ENCODE measurements at places on chromosomes 2 and 18.
A peak's percentile ranks its signal among the peaks of the same experiment; 100 is the strongest.

DNA sequence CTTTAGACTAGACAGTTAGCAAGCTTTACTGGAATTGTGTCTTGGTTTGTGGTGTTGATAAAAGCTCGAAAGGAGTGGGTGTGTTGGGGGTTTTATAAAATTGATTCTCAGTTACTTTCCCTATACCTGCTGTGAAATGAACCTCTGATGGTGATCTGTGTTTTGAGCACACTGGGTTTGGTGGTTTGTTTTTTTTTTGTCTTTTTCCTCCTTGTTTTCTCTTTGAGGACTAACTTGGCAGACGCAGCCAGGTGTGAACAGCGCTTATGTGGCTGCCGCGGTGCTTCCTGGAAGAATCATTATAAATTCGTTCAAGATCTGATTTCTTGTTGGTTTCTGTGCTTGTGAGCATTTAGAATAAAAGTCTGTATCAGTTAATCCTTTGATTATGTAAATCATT lies 28.5 kb downstream of the GRHL1 start:
- no peak for DNase-seq

GRCh38 chr2:183112577-183112976 lies 11.7 kb upstream of the NUP35 start:
- no peak for DNase-seq

DNA sequence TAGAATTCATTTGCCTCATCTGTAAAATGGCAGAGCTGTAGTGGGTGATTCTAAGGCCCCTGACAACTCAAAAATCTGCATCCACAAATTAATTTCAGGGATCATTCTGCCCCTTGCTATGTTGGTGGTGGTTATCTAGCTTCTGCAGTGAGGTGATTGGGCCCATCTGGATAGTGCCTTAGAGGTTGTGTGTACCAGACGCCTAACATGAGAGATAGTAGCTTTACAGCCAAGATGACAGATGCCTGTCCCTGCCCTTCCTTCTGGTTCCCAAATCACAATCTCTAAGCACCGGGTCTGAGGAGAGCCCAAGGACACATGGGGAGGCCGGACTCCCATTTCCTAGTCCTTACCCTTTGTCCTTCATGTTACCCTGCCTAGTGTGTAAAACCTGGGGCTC lies 51.1 kb upstream of the TNP1 start:
- no peak for DNase-seq

GRCh38 chr18:46481847-46482245 lies 175.2 kb downstream of the LOXHD1 start:
- no peak for DNase-seq

DNA sequence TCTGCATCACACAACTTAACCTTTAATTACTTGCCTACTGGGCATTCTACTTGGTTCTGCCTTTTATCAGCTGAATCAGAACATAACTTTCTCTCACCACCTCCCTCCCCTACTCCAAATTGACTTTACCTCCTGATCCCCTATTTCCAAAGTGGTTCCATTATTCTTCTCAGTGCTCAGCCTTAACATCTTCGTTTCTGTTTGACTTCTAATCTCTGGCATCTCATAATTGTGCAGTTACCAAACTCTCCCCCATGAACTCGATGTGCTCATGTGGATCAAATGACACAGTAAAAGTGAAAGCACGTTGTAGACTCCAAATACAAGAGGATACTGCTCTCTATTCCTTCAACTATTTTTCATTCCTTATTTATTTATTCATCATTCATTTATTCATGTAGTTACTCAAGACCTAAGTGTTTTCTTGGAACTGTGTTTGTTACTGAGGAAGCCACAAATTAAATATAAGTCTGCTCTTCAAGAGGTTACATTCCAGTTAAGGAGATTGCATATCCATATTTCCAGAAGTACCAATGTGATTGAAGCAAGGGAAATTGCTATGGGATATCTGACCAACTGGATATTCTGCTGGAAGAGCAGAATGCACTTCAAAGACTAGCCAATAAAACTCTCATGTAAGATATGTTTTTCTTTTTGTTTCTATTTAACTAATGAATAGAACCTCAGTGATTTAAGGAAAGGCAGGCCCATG lies 158.8 kb downstream of the TMEFF2 start:
- DNase-seq, result peak; percentile 51

DNA sequence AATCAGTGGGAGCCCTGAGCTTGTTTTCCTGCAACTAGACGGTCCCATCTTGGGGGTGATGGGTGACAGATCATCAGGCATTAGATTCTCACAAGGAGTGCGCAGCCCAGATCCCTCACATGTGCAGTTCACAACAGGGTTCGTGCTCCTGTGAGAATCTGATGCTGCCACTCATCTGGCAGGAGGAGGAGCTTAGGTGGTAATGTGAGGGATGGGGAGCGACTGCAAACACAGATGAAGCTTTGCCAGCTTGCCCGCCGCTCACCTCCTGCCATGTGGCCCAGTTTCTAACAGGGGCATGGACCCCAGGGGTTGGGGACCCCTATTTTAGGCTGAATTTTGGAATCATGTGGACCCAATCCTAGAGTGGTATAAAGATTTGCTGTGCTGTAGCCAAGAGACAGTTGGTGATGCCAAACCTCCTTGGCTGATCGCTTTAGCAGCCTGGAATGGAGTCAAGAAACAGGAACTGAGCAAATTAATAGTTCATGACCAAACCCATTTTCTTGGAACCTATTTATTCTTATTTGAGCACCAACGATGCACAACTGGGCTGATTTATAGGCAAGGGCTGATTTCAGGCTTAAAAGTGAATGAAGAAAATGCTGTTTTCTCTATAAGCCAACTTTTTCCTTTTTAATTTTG lies 25.7 kb downstream of the LPIN1 start:
- DNase-seq, result no peak

GRCh38 chr2:60366135-60366712 lies 187.2 kb downstream of the BCL11A start:
- DNase-seq, result no peak

GRCh38 chr2:158380746-158381145 lies 75.8 kb downstream of the CCDC148 start:
- DNase-seq, result no peak

GRCh38 chr2:138777996-138778395 lies 2.2 kb downstream of the NXPH2 start:
- peak; percentile 51 for DNase-seq

DNA sequence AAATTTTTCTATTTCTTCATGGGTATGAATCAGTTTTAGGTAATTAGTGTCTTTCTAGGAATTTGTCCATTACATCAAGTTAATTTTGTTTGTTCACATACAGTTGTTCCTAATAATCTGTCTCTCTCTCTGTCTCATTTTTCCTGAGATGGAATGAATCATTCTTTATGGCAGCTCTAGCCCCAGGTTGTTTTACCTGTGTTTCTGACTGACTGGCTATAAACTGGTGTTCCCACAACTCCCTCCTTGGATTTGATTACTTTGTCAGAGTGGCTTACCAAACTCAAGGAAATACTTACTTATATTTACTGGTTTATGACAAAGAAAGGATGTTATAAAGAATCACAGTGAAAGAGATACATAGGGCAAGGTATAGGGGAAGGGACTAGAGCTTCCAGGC lies 15.1 kb downstream of the ADNP2 start:
- no peak for DNase-seq

DNA sequence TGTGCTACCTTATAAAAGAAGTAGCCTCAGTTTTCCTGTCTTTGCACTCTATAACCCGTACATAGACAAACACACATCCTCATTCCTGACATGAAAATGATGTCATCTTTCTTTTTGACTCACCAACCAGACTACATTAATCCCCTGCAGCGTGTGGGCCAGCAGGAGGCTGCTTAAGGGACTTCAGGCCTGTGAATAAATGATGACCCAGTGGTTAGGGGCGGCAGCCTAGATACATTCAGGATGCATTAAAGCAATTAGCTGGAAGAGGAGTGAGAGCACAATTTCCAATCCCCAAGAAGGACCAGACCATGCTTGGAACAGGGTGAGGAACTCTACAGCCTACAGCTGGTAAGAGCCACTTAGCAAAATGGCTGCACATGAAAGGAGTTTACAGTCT lies 57.3 kb upstream of the KLF7 start:
- peak; percentile 81 for DNase-seq

GRCh38 chr2:18896125-18896764 lies 306.9 kb upstream of the NT5C1B start:
- no peak for DNase-seq

- no peak for DNase-seq
Measured at GRCh38 chr2:42421601-42422239, 60.7 kb upstream of the COX7A2L start.

GRCh38 chr2:4336864-4337263 lies 633.5 kb downstream of the DCDC2C start:
- DNase-seq, result no peak

- peak; percentile 49 for DNase-seq
Measured at GRCh38 chr2:64454386-64455332, 697 bp downstream of the LGALSL start.
